Caki2 (cell line): ENCODE measurements at places on chromosomes 2 and 18. TPM values are rescaled to one million over a fixed set of nuclear protein-coding genes. Genes with fewer than 3 reads are reported as not detected.

GRCh38 chr2:63888490-63889402, 47.0 kb downstream of the UGP2 start:
- peak; percentile 40 for DNase-seq

DNA sequence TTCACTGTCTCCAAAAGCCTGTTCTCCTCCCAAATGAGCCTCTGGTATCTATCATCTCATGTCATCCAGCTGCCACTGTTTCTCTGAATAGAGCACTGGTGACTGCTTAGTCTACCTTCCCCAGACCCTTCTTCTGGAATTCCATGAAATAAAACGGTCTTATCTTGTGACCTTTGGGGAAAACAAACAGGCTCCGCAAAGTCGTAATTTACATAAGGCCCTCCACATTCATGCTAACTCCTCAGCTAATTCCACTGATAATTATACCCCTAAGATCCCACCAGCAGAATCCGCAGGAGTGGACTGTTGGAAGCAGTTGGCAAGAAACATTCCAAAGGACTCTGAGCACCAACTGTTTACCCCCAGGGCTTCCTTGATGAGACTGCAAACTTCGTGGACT, 33.9 kb upstream of the CHN1 start:
- no peak for DNase-seq

The HES6 gene
- 17.9 and 23.9 TPM in 2 replicates for total RNA-seq

- no peak for DNase-seq
Observed at GRCh38 chr2:158578703-158579330, 122.1 kb downstream of the PKP4 start.

The CSRNP3 gene
- total RNA-seq = 0.75 and 2.4 TPM in 2 replicates

DNA sequence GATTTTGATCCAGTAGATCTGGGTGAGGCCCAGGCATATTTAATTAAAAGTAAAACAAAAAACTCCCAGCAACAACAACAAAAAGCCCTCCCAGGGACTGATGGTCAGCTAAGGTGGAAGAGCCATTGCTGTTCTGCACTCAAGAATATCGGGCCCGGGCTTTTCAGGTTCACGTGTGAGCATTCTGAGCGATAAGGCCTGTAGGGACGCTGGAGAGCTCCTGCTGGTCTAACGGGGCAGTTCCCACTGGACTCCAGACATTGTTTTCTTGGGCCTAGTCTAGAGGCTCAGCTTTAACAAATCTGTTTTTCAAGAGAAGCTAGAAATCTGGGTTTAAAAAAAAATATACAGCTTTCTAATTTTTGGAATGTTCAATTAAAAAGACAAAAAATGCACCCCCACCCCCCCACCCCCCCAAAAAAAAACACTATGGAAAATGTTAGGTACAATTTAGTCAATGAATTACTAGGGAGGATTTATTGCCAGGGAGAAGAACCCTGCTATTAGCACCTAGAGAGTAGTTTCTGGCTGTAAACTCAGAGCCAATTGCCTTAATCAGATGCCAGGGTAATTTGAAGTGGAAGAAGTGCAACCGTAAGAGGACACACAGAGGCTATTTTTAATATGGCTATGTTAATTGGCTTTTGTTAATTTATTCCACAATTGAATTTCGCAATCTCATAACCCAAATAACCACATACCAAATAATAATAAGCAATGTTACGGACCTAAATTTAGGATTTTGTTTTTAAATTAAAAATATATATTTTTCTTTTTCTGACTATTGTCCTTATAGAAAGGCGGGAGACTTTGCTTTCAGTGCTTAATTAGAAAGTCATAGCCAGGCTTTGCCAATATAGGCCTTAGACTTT, 78.9 kb downstream of the MAP4K4 start:
- DNase-seq = no peak

The KIAA1328 gene
- total RNA-seq = 0.38 and 4.1 TPM in 2 replicates

DNA sequence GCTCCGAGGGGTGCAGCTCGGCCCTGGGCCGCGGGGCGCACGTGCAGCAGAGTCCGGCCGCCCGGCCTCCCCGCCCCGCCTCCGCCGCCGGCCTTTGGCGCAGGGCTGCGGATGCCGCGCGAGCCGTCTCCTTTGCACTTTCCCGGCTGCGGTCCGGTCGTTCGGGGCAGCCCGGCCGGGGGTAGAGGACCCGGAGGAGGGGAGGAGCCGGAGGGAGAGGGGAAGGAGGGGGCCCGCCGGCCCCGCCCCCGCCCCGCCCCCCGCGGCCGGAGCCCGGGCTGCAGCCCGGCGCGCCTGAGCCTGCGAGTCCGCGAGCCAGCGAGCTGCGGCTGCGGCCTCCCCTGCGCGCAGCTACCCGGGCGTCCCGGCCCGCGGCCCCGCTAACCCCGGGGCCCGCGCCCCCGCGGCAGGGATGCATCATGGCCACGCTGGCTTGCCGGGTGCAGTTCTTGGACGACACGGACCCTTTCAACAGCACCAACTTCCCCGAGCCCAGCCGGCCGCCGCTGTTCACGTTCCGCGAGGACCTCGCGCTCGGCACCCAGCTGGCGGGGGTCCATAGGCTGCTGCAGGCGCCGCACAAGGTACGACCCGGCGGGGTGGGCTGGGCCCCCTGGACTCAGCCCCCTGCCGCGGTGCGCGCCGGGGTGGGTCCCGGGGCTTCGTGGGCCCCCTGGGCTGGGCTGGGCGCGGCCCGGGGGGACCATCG, at the start of gene FHOD3:
Gene FHOD3, plus strand, starts transcription at position 297 of the 709 bp plus-strand sequence. Its CDS starts 123 bp downstream, at position 420.
- DNase-seq = peak; percentile 57

DNA sequence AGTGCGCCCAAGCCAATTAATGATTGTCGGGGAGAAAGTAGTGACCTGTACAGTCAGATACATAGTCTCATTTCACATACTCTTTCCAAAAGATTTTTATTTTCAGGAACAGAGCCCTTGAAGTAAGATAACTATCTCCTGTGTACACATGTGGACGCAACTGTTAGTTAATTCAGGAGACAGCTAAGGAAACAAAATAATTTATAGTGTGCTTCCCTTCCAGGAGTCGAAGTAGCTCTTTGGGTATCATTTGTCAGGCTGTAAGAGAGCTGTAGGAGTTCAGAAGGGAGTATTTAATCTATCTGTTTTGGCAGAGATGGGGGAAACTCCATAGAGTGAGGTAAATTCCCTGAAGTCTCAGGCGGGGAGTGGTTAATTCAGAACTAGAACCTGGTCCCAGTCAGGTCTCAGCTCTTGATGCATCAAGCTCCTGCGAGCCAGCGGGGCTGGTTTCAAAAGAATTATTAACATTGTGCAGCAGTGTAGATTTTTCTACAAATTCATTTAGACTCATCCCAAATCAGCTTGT, 63.0 kb downstream of the MAPK4 start:
- DNase-seq = no peak
